ENCODE measurements at places on chromosomes 3 and 15.

DNA sequence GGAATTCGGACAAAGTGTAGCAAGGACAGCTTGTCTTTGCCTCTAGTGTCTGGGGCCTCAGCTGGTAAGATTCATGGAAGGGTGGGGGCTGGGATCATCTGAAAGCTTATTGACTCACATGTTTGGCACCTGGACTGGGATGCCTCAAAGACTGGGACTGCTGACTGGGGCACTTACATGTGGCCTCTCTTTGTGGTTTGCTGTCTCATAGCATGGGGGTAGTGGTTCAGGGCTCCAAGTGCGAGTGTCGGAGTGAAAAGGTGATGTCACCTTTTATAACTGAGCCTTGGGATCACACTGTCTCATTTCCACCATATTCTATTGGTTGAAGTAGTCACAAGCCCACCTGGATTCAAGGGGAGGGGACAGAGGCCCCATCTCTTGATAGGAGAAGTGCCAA, 6.8 kb downstream of the MFSD1 start:
- no peak for DNase-seq

DNA sequence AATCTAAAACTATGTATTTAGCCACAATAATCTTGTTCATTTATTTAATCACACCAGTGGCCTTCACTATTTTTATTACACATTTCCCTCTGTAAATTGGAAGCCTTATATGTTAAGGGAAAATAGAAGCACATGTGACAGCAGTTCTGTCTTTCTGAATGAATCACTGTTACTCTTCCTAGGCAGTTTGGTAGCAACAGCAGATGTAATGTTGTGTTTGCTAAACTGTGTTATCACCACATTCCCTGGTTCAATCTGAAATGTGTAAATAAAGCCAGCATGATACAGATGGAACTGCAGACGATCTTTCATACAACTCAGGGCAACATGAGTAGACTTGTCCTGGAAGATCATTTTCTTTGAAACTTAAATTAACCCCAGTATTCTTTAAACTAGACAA, 220.1 kb downstream of the MCTP2 start:
- no peak for DNase-seq

DNA sequence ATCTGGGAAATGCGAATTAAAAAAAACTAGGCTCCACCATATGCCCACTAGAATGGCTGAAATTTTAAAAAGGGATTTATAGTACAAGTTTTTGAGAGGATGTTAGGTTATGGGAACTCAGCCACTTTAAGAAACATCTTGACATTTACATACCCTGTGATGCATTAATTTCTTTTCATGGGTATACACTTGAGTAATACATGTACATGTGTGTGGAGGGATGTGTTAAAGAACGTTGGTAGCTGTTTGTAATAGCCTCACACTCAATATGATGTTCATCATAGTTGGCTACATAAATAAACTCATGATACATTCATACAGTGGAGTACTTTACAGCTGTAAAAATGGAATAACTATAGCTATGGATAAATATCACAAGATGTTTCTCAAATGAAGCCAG, 40.9 kb downstream of the MEF2A start:
- DNase-seq, result no peak

DNA sequence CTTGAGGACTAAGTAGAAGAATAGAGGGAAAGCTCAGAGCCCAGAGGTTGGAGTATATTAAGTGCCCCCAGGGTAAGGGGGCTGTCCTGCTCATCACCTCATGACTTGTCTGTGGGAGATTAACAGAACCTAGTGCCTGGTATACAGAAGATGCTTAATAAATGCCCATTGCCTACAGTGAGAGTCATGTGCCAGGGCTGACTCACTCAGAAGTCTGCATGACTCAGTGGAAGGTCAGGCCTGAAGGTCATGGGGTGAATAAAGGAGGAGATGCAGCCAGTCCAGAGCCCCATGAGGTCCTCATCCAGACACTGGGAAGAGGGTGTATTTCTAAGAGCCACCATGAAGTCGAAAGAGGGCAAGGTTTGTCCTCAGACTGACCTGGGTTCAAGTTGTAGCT, 62.5 kb upstream of the TLE3 start:
- DNase-seq, result no peak

DNA sequence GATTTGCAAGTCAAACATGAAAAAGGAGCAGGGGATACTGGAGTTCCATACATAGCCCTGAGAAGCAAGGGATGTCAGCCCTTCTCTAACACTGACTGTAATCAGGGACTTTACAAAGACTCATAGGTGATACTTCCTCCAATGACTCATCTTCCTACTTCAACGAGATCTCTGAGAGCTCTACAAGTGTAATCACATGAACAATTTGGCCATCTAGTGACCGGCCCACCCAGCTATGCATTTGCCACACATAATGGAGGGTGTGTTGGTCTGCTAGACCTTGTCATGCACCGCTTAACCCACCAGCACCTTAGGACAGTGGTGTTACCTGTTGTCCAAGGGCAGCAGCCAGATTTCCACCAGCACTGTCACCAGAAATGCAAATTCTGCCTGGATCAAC, 75.3 kb downstream of the NCEH1 start:
- peak; percentile 55 for DNase-seq

DNA sequence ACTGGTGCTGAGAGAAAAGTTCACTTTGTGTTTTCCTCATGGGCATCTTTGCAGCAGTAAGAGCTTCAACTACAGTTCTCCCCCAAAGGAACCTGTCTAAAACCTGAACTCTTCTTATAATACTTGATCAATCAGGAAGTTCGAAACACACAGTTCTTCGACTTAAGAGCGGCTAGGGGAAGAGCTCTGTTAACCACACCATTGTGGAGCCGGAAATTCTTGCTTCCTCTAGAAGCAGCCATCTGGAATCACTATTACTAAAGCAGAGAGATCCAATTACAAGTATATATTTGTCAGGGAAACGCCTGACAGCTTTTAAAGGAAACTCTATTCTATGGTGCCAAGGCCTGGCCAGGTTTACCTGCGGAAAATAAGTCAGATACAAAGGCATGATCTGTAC, 337.3 kb upstream of the CBLB start:
- DNase-seq, result peak; percentile 70

DNA sequence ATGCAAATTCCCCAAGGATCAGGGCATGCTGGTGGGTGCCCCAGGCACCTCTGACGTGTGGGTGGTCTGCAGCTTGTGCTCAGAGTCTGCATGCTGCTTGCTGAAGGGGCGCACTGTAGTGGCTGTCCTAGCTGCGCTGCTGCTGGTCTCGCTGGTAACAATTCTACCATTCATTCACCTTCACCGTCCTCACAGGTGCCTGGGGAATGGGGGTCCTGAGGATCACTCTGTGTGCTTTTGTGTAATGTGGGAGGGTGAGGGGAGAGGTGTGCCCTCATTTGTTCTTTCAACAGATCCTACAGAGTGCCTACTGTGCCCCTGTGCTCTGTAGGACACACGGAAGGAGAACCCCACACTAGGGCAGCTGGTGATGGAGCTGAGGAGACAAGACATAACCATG, 2.1 kb upstream of the ITGA11 start:
- no peak for DNase-seq

DNA sequence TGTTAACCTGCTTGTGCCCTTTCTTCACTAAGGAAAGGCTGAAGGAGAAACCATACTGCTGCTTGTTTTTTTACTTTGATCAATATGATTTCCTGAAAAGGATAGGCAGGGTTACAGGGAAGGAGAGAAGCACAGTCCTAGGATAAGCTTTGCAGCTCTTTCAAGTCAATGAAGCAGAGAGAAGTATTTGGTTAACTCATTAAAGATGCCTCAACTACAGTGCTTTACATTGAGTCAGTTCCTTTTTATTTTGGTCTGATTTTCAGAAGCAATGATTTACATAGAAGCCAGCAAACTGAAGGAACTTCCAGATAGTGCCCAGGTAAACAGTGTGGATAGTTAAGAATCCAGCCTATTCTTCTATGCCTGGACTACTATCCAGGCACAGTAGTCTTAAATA, 64.8 kb downstream of the ARIH1 start:
- no peak for DNase-seq

- no peak for DNase-seq
These were observed 908.1 kb upstream of the ALCAM start for GRCh38 chr3:104458657-104459056.

GRCh38 chr3:90121326-90121725, 1013.9 kb downstream of the EPHA3 start:
- DNase-seq, result no peak

DNA sequence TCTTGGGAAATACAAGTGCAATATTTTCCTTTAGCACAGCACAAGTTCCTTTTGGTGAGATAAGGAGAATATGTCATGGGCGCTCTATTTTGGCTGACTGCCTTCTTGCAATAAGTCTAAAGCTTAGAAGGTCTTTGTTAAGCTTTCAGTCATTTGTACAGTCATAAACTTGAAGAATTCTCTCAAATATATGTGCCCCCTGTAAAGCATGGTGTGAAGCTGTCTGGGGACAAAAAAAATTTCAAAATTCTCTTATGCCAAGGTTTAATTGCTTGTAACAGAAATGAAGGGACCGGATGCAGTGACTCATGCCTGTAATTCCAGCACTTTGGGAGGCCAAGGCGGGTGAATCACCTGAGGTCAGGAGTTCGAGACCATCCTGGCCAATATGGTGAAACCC, 21.7 kb upstream of the ARID3B start:
- DNase-seq, result no peak

GRCh38 chr3:9909221-9910013, 6.8 kb downstream of the IL17RE start:
- DNase-seq, result peak; percentile 47

DNA sequence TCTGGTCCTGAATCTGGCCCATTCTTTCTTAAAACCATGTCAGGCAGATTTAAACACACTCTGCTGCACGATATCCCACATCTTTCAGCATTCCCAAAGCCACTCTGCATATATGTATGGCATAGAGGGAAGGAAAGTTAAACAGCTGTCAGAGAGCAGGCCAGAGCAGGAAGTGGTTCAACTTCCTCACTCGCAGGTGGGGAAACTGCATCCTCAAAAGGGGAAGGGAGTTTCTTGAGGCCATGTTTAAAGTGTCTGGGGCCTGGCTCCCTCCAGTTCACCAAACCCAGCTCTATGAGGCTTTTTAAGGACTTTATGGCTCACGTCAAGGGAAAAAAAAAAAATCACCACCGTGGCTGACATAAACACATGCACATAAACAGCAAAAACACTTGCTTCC, 123.1 kb downstream of the OPA1 start:
- DNase-seq, result no peak

DNA sequence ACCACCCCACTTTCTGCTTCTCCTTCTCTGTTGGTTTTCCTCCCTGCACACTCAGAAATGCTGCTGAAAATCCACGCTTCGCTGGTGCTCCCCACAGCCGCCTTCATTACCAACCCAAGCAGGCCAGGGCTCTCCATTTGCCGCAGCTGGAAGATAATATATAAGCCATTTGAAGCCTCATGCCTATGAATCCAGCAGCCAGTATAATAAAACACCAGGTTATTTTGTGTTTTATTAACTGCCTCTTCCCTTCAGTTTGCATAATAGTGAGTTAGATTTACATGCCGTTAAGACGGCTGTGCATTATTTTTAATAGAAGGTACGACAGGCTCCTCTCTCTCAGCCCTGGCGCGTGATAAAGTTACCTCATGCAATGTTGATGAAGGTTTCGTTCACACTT, 86.6 kb downstream of the TOP2B start:
- DNase-seq, result no peak

GRCh38 chr15:51062736-51063135, 32.0 kb downstream of the TNFAIP8L3 start:
- DNase-seq, result no peak

All from GM12865 (cell line).